ENCODE measurements at places on chromosomes 6 and 20. TPM values are rescaled to one million over a fixed set of nuclear protein-coding genes. Genes with fewer than 3 reads are reported as not detected.

The EYS gene
- not detected for total RNA-seq

The COL11A2 gene
- 0.57 TPM for total RNA-seq

The BCAS4 gene
- 2.6 TPM for total RNA-seq

The PMEPA1 gene
- 19.3 TPM for total RNA-seq

The TUBE1 gene
- 82.2 TPM for total RNA-seq

DNA sequence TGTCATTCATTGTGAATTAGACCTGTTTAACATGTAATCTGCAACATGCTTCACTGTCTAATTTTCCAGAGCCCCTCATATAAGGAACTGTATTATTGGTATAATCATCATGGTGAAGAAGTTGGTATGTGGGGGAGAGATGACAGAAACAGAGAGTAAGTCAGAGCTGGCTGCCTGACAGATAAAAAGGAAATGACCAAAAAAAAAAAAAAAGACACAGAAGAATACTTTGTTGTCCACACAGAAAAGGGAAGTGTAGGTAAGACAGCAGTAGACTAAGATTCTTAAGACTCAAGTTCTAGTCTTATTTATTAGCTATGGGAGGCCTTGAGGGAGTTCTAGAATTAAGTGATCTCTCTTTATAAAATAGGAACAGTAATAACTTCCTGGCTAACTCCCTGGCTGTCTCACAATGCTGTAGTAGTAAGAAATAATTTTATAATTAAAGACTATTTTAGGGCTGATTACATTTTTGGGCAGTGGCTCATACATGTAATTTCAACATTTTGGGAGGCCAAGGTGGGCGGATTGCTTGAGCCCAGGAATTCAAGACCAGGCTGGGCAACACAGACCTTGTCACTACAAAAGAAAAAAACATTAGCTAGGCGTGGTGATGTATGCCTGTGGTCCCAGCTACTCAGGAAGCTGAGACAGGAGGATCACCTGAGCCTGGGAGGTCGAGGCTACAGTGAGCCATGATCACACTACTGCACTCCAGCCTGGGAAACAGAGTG lies 102.5 kb downstream of the PRL start:
- no peak for DNase-seq

DNA sequence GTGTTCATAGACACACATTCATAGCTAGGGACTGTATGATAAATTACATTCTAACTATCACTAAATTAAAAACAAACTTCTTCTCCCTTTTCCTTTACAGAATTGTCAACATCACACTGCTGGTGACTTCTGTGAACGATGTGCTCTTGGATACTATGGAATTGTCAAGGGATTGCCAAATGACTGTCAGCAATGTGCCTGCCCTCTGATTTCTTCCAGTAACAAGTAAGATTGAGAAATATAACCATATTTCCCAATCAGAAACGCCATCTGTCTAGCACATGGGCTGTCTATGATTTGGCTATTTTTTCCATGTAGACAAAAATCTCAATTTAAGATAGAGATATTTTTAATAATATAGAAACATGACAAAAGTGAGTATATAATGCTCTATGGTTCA lies 367.7 kb downstream of the ARHGAP18 start:
- DNase-seq: no peak

- no peak for DNase-seq
Observed at GRCh38 chr6:125884634-125885371, 71.8 kb upstream of the HINT3 start.

- DNase-seq: no peak
Observed at GRCh38 chr6:100664274-100665040, 199.7 kb upstream of the SIM1 start.

- DNase-seq: no peak
Observed at GRCh38 chr6:154371281-154371680, 14.7 kb upstream of the IPCEF1 start.

DNA sequence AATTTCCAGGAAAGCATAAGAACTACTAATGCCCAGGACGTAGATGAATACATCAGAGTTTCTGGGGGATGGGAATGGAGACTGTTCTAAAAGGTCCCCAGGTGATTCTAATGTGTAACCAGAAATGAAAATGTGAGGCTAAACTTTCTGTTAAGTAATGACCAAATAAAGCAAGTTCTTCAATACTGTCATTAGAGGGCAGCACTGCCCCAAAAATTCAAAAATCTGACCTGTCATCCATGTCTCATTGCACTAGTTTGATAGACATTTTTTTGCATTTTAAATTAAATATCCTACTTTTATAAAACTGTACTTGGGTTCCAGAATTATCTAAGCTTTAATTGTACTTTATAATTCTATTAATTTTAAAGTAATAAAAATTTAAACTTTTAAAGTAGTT lies 94.9 kb downstream of the RFX6 start:
- DNase-seq: no peak

DNA sequence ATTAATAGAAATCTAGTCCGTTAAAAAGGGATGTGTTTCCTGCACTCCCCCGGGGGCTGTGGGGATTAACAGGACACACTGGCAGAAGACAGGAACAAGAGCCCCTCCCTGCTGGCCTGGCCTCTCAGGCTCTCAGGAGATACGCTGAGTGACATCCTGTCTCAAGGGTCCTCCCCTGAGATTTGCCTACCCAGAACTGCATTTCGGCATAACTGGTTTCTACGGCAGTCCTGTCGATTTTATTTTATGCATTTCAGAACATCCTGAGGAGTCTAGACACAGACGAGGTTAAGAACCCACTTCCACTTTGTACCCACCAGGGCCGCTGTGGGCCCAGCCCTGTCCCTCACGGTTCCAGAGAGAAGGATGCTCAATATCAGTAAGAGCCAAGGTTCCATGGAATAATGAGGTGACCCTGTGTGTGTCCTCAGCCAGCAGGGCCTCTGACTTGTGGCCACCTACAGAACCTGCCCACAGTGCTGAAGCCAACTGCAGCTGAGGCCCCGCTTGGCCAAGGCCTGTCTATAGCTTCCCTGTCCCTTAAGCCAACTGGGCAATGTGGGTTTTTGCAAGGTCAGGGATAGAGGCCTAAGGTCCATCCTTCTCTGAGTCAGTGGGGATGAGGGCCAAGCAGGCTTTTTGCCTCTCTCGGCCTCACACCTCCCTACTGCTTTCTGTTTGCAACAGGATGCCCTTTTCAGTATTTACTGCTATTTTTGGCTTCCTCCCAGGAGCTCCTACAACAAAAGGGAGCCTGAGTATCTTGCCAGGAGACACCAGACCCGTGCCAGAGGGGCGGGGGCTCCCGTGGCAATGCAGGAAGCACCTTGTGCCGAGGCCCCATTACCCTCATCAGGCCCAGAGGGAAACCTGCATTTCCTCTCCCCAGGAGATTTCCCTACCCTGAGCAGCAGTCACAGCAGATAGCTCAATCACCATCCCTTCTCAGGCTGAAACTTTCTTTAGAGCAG lies 14.7 kb downstream of the UQCC2 start:
- peak; percentile 70 for DNase-seq

DNA sequence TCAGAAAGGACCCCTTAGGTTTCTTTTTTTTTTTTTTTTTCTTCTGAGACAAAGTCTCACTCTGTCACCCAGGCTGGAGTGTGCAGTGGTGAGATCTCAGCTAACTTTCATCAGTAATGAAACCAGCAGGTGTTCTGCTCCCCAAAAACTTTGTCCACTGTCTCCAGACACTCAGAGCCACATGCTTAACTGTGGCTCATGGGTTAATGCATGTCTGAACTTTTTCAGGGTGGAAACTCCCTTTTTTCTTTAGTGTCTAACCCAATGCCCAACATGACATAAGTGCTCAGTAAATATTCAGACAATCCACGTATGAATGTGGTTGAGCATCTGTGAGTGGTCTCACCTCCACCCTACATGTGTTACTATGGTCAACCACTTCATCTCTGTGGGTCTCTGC lies 45.4 kb downstream of the MYB start:
- no peak for DNase-seq

DNA sequence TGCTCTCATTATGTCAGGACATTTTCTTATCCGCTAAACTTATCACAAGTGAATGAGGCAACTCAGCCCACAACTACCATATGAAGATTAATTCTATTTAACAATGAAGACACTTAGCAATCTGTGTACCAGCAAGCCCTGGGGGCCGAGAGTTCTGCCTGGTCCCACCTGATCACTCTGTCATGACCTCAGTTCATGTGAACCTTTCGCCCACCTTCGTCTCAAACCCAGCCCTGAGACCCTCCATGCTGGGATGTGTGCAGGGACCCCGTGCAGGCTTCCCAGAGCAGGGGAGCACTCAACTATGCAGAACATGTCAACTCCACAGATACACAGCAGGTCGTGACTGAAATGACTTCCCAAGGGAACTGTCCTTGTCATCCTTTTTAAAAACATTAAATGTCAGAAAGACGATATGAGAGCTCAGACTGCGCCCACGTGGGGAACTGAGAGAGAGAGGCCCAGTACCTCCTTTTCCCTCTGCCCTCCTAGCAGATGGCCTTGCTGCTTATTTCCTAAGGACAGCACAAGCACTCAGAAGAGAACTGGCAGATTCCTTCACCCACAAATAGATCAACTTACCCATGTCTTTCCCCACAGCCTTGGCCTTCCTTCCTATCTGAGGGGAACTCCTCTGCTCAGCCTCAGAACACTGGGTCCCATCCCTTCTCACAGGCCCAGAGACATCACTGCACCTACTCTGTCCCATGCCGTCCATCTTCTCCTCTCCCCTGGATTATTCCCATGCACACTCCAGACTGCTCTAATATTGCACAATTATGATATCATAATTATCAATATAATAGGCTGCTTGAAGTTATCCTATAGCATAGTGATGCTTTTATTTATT lies 11.5 kb downstream of the ABHD12 start:
- DNase-seq: no peak

- no peak for DNase-seq
Observed at GRCh38 chr6:139161169-139161568, 26.3 kb downstream of the HECA start.

DNA sequence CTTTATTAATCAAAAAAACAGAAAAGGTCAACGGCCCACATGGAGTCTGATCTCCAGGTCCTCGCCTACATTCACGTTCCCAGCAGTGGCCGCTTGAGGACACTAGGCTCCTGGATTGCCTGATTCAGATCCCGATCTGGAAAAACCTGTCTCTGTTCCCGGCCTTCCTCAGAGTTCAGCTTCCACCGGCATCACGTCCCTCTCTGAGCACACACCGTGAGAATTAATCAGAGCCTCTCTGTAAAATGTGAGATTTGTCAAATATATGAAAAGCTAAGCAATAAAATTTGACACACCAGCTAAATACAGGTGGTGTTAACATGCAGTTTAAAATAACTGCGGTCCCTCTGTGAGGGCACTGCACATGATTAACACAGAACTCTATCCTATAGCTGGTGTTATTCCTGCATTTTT lies 122.8 kb upstream of the COL21A1 start:
- no peak for DNase-seq

DNA sequence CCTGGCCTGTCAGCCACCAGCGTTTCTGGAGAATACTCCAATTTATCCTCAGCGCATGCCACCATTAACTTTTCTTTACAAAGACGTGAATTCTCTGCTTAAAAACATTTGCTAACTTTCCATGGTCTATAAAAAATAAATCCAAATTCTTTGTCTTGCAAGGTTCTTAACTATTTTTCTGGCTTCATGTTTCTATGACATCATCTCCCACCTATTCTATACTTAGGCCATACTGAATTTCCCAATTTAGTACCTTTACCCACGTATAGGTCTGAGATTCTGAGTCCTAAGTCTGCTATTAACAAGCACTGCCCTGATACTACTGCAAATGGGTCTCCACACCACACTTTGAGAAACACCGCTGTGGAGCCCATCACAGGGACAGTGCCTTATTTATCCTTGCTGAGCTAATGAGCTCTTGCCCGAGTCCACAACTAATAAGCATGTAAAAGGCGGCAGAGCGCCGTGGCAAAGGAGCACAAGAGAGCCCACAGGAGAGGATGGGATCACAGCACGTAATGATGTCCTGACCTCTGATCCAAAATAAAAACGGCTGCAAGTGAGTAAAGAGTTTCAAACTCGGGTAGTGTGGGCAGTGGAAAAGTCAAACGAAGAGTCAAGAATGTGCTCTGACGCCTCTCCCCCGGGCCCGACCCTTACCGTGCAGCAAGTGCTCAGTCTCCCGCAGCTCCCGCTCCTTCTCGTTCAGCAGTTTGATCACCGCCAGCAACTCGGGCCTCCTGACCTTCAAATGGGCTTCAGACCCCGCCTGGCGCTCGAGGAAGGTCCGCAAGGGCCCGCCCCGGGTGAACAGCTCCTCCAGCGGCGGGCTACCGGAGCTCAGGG lies 519 bp downstream of the MTRF1L start:
- no peak for DNase-seq
